Cortex of kidney (tissue), 1 donor: ENCODE measurements at places on chromosomes 13 and 19.

- DNase-seq = no peak
These were observed 1.1 kb downstream of the ZNF570 start for GRCh38 chr19:37470216-37470615.

DNA sequence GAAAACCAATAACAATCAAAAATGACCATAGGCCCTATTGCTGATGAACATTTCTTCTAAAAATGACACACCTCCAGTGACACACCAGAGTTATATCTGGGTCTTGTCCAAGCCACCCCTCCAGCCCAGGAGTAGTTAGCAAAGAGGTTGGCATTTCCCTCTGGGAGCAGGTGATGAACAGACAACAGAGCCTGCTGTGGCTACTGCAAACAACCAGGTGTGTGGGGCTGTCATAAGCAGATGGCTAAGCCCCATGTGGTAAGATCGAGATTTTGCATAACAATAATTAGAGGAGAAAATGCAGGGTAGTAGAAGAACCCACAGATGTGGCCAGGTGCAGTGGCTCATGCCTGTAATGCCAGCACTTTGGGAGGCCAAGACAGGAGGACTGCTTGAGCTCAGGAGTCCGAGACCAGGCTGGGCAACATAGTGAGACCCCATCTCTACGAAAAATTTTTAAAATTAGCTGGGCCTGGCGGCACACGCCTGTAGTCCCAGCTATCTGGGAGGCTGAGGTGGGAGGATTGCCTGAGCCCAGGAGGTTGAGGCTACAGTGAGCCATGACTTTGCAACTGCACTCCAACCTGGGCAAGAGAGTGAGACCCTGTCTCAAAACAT lies 5.0 kb downstream of the XRCC1 start:
- no peak for DNase-seq

- DNase-seq = no peak
These were observed 66.8 kb downstream of the SOX1 start for GRCh38 chr13:112133499-112134390.

DNA sequence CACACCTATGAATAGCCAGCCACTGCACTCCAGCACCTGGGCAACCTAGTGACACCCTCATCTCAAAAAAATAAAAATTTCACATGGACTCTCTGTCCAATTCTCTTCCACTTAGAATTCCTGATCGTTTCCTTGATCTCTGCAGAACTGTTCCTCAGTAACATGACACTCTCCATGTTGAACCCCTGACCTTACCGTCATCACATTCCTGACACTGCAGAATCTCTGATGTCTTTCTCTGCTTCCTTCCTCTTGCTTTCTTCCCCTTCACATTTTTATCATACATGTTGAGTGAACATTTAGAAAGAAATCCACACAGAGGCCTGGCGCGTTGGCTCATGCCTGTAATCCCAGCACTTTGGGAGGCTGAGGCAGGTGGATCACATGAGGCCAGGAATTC lies 15.0 kb downstream of the ZNF114 start:
- DNase-seq = no peak

- no peak for DNase-seq
These were observed 1.1 kb downstream of the ATP13A1 start for GRCh38 chr19:19662344-19662743.

GRCh38 chr19:17125728-17126677 lies 50.4 kb downstream of the MYO9B start:
- DNase-seq = no peak
